Vagina (tissue), 2 donors: ENCODE measurements at places on chromosomes 5 and 9.

DNA sequence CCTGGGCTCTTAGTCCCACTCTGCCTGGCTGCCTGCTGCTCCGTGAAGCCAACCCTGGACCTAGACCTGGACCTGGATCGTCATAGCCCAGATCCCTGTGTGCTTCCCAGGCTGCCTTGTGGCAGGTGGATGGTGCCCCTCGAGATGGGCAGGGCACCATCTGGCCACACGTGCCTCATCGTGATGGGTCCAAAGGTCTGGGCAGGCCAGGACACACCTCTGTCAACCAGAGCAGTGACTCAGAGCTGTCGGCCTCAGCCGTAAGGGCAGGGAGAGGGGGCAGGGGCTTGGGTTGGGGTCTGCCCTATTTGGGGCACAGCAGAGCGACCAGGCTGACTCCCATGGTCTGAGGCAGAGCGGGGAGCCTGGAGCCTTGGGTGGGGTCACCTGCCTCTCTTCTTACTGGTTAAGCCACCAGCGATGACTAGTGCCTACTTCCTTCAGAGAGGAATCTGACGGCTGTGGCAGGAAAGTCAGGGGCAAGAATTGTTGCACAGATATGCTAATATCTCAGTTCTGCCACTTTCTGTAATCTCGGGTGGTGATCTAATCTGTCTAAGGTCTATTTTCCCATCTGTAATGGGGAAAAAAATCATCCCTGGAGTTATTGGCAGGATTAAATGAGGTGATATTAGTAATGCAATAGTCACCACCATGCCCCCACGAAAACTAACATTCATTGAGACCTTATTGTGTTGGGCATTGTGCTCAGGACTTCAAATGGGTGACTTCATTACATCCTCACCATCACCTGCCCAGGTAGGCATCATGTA, 3.2 kb upstream of the CDHR2 start:
- DNase-seq = no peak

DNA sequence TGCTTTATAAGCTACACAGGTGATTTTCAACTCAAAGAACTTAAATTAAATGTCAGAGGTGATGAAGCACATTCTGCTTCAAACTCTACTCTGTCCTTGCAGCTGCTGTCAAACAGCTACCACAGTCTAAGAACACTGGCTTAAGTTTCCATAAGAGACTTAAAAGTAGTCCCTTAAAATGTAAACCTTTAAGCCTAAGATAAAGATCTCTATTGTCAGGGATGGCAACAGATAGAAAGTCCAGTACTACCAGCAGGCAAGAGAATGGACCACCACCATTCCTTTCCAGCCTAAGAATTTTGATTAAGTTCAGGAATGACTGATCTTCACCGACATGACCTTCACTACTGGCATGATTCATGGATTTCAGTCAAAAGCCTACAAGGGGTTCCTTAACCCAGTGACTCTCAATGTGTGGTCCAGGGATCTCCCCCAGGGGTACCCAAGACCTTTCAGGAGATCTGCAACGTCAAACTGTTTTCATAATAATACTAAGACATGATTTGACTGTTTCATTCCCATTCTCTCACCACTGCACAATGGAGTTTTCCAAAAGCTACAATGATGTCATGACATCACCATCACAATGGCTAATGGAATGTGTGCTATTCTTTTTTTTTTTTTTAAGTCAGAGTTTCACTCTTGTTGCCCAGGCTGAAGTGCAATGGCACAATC, 41.1 kb upstream of the PLPP6 start:
- no peak for DNase-seq

DNA sequence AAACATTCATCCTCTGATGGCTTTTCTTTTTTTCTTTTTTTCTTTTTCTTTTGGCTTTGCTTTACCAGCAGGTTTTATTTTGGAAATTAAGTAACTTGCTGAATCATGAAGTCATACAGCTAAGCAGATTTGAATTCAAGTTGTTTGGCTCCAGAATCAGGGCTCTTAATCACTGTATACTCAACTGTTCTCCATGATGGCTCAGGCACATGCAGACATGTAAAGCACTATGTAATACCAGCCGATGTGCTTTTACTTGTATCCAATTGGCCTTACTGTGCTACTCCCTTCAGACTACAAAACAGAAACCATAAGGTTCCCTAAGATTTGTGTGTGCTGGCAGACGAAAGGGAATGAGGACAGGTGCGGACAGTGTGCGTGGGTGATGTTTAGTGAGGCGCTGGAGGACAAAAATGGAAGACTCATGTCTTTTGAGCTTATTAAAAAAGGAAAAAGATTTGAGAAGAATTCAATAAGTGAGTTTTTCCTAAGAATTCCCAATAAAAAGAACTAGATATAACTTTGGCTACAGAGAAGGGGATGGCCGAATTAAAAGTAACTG, 44.7 kb upstream of the OTP start:
- no peak for DNase-seq

DNA sequence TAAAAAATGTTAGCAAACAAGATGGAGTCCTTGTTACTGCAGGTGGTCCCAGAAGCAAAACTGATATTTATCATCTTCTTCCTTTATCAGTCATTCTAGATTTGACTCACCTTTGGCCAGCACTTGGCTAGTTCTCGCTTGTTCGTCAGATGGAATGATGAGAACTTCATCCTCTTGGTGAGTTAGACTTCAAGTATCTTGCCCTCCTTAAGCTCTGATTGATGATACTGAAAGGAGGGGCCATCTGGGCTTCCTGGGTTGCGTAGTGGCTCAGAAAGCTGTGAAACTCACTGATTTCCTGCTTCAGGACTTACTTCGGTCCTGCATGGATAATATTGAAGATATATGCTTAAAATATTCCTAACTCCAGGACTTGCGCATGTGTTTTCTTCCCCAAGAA, 1248.2 kb upstream of the CDH9 start:
- DNase-seq = no peak

GRCh38 chr5:169218861-169219260, 82.1 kb downstream of the SLIT3 start:
- no peak for DNase-seq

GRCh38 chr9:126661521-126662251, 48.0 kb downstream of the LMX1B start:
- DNase-seq = no peak

- no peak for DNase-seq
Measured at GRCh38 chr5:123208668-123209501, 119.8 kb downstream of the PRDM6 start.
